ENCODE measurements at places on chromosomes 3 and 15.

DNA sequence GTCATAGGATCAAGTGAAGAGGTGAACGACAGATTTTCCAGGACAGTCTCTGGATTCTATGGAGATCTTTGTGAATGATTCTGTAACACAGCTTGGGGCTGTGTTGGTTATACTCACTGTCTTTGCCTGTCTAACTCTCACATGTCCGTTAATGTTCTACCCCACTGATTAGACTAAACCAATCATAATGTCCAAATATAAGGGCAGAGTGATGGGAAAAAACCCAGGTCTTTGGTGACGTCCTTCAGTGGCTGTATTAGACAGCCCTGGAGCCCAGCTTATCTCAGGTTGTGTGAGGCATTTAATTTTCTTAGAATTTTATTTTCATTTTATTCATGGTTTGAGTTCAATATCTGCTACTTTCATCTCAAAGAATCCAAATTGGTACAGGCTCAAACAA lies 59.3 kb upstream of the TRA2B start:
- no peak for DNase-seq

DNA sequence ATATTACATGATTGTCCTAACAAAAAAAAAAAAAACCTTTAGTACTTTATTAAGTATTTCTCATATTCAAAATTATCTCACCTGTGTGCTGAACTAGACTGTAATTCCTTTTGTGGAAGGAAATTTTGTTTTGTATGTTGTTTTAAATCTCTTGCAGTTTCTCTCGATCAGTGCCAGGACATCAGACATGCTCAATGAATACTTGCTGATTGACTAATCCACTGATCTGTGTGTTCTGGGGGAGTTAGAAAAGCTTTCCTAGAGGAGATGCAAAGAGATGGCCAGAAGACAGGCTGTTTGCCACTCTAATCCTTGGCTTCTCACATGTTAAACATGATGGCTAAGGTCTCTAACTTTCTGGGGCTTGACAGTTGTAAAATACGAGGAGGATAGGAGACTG lies 233.3 kb upstream of the NR2E3 start:
- DNase-seq = no peak

- no peak for DNase-seq
Measured at GRCh38 chr3:194548346-194549321, 61.8 kb upstream of the ATP13A3 start.

DNA sequence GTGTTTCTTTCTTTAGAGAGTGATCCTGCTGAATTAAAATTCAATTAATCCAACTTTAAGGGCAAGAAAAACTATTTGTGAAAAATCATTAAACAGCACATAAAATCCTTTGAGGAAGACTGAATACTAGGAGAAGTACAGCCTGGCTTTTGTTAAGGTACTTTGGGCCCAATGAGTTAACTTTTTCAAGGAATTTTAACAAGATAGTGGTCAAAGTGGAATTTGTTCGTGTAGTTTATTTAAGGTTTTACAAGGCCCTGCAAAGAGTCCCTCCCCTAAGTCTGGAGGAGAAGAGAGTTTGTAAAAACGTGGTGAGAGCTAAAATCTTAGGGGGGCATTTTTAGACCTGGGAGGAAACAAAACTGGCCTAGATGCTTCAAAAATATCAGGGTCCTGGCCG lies 26.0 kb upstream of the TRIM71 start:
- no peak for DNase-seq

- no peak for DNase-seq
Measured at GRCh38 chr15:24955531-24955921, 739 bp downstream of the SNRPN start.

GRCh38 chr3:157231071-157231470 lies 71.1 kb upstream of the CCNL1 start:
- DNase-seq = no peak

- DNase-seq = no peak
Measured at GRCh38 chr3:184489268-184489841, 72.2 kb upstream of the EPHB3 start.

- no peak for DNase-seq
Measured at GRCh38 chr3:119550192-119550910, 9.1 kb downstream of the CD80 start.

DNA sequence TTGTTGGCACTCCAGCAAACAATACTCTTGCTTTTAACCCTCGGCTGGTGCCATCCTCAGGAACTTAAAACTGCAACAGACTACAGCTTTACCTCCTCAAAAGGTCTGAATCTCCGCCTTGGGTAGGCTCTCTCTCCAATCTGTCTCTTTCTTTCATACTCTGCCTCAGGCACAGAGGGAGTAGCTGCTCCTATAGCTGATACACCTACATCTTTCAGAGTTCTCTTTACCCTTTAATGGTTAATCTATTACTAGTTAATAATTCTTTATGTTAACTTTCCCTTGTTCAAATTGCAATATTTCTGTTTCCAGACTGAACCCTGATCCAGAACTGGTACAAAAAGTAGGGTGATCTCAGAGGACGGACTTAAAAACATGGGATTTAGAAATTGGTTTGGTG lies 66.2 kb downstream of the MAP4 start:
- no peak for DNase-seq

DNA sequence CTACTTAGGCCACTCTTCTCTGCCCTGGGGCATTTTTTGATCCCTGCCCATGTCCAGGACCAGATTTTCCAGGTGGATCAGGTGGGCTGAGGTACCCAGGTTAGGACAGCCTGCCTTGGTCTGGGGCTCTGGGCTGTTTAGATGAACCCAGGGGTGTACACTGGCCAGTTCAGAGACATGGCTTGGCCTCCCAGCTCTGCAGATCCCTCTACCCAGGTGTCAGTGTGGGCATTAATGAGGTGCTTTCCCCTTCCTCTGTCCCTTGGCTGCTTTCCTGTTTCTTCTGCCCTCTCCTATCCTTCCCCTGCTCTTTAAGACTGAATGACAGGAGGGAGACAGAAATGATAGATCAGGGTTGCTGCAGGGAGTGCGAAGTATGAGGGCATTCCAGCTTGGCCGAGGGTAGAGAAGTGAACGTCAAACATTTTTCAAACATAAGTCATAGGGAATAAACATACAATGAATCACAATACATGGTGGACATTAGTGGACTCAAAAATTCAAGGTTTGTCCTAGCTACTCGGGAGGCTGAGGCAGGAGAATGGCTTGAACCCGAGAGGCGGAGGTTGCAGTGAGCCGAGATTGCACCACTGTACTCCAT lies 30.5 kb downstream of the RTP1 start:
- no peak for DNase-seq

- no peak for DNase-seq
Measured at GRCh38 chr3:65443739-65444446, 594.8 kb downstream of the MAGI1 start.

DNA sequence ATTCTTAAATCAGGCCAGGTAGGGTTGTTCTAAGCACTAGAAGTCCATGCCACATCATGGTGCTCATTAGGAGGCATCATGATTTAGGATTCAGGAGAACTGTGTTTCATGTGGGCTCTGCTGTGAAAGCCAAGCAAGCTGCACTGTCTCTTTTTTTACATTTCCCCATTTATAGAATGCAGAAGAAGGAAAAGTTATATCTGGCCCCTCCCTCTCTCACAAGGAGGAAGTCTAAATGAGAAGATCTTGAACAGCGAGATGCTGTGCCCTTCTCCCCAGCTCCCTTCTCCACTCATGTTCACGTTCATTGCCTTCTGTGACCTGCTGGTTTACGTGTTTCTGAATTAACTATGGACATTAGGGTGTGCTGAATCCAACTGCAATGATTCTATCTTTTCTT lies 178.5 kb upstream of the RASGRP1 start:
- no peak for DNase-seq

GRCh38 chr15:93089727-93090305 lies 805 bp upstream of the RGMA start:
- DNase-seq = no peak

GRCh38 chr15:96358821-96359615 lies 28.5 kb downstream of the NR2F2 start:
- no peak for DNase-seq

DNA sequence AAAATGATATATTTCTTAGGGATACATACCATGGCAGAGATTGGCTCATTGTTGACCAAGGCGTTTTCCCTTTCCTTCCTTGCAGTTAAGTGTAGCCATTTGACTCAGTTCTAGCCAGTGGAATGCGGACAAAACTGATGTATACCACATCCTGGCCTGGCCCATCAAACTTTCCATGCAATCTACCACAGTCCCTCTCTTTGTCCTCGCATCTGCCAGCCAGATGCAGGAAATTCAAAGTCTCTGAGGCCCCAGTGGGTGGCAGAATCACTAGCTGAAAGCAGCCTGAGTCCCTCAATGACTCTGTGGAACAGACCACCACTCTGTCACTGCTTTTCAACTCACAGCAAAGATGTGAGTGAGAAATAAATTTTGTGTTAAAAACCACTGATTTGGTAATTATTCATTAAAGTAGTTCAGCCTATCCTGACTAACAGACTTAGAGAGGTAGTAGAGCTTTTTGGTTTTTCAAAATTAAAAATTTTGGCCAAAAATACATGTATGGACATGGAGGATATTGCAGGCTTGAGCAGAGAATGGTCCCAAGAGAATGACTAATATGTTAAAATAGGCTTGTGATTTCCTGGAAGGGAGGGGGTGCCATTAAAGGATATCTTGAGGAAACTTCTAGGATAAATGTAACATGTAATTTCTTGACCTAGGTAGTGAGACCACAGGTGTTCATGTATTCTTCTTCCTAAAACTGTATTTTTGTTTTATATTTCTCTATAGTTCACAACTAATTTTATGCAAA lies 10.9 kb downstream of the LRRFIP2 start:
- no peak for DNase-seq

- no peak for DNase-seq
Measured at GRCh38 chr15:65183865-65184159, 1.3 kb downstream of the CLPX start.

DNA sequence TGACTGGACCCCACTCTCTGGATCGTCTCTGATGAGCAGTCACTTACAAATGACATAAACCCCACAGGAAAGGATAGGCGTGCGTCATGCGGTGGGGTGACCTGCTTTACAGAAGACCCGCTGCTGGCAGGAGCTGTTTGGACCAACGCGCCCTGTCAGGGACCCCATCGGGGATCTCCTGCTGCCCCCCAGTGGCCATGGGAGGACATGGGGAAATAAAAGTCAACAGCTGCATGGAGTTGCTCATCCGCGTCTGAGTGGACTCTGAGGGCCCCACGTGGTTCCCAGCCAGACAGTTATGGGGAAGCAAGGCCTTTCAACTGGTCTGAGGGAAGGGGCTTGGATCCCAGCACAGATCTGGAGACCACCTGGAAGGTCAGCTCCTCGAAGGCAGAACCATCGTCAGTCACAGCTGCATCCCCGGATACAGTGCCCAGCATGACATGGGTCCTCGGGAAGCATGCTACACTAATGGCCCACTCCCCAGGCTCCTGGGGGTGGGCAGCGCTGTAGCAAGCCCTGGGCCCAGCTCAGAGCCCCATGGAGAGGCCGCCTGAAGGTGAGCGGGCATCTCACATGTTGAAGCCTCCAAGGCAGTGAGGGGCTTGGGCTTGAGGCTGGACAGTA lies 32.1 kb downstream of the PTH1R start:
- peak; percentile 74 for DNase-seq

GRCh38 chr3:129695230-129695629 lies 88.8 kb upstream of the PLXND1 start:
- no peak for DNase-seq

DNA sequence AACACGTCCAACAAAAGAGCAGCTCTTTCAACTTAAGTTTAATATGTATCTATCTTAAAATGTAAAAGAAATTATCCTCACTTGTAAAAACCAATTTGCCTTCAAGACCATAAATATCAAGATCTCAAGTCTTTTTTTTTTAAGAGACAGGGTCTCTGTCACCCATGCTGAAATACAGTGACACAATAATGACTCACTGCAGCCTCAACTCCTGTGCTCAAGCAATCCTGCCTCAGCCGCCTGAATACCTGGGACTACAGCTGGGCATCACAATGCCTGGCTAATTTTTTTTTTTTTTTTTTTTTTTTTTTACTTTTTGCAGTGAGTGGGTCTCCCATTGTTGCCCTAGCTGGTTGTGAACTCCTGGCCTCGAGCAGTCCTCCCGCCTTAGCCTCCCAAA lies 26.0 kb downstream of the ACAP2 start:
- DNase-seq = no peak

DNA sequence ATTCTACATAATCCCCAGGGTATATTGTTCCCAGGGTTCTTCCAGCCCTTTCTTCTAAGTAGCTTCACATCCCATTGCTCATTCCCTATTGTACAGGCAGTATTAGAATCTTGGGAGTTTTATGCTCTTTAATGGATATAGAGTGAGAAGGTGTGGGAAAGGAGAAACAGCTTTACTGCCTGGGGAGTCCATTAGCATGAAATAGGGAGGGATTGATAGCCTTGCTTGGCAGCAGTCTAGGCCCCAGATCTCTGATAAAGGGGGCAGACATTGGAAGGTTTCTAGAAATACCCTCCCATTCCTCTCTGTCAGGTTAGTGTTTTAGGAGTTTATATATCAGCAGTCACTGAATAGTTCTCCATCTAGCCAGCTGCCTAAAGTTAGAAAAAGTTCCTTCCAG lies 334.3 kb downstream of the UNC13C start:
- no peak for DNase-seq

GRCh38 chr3:58539626-58540025 lies 2.6 kb upstream of the ACOX2 start:
- no peak for DNase-seq

GRCh38 chr3:127628788-127629466 lies at the start of gene PODXL2:
Gene PODXL2 (plus strand): TSS chr3:127629185. CDS start chr3:127629220, 35 bp downstream.
- DNase-seq = peak; percentile 3

GRCh38 chr3:142931222-142931621 lies 32.3 kb downstream of the PAQR9 start:
- DNase-seq = no peak

- DNase-seq = peak; percentile 25
Measured at GRCh38 chr15:40878785-40879184, 4.8 kb upstream of the RHOV start.

- DNase-seq = no peak
Measured at GRCh38 chr15:74222240-74223119, 13.6 kb upstream of the CCDC33 start.

DNA sequence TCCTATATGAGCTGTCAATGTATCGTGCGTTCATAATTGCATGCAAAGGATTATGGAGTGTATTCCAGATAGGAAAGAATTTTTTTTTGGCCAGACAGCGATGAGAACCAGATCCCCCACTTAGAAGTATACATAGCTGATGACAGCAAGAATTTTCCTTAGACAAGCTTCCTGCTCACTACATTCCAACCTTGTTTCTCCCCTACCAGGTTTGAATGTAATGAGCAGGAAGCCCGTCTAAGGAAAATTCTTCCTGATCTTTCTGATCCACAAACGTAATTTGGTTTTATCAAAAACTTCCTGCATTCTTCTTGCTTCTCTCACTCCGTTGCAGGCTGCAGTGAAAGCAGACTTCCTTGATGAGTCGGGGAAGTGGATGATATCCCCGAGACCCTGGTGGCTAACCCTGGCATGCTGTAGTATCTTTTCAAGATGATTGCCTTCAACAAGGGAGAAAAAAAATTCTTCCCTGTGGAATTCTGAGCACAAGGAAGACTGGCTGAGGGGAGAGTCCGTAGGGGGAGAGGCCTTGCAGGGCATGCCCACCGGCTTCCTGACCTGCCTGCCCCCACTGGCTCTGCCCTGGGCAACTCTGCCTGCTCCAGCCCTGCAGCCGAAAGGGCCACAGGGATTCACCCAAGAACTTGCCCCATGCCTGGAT lies 243.1 kb downstream of the TLE3 start:
- no peak for DNase-seq

Data from stimulated activated naive CD4-positive, alpha-beta T cell treated with Interleukin-2 at 50 U/mL for 16 hours (primary cell).